Fibroblast of skin of left quadriceps (primary cell): ENCODE measurements at places on chromosomes 7 and 10.

GRCh38 chr10:31526681-31527080, 207.7 kb downstream of the ZEB1 start:
- DNase-seq = no peak

DNA sequence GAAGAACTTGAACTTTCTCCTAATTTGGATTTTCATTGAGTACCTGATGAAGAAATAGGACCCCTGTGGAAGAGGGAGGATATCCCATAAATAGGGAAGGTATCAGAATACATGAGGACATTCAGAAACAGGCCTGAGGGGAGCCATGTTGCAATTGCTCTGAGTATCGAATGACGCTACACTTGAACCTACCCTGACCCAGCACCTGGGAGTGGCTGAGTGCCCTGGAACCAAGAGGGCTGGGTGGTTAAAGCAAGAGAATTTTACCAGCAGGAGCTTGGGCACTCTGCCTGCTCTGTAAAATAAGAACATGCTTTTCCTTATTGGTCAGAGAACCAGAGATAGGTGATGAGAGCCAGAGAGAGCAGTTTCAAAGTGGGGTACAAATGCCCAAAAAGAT, 7.2 kb downstream of the NEUROD6 start:
- DNase-seq = no peak

DNA sequence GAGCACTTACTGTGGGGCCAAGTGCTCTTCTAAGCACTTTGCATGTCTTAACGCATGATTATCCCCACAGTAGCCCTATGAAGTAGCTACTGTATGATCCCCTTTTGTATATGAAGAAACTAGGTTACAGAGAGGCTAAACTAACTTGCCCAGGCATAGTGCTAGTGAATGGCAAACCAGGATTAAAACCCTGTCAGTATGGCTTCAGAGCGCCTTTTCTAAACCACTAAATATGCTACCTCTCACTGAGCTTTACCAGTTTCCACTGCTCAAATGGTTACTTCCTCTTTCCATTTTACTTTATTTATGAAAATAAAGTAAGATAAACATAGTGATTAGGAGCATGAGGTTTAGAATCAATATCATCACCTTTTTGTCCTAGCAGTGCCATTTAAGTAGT, 73.6 kb downstream of the PODXL start:
- no peak for DNase-seq

GRCh38 chr7:106279425-106280197, 5.2 kb downstream of the NAMPT start:
- DNase-seq = no peak

DNA sequence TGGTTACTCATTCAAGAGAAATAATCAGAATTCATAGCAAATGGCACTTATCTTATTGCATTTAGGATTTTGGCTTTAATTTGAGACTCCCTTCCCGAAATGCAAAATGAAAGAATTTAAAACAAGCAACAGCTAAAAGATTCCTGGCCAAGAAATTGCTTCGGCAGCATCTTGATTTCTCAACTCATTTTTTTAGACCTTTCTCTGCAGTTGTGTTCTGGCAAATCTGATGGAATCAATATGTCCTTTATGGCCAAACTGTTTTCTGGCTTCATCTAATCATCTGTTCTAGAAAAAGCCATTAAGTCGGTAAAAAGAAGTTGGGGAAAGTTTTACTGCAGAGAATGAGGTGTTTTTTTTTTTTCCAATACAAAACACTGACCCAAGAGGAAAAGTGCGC, 172.1 kb downstream of the SLC16A9 start:
- no peak for DNase-seq

- no peak for DNase-seq
These were observed 272.7 kb downstream of the CAMK1D start for GRCh38 chr10:12622016-12622415.

DNA sequence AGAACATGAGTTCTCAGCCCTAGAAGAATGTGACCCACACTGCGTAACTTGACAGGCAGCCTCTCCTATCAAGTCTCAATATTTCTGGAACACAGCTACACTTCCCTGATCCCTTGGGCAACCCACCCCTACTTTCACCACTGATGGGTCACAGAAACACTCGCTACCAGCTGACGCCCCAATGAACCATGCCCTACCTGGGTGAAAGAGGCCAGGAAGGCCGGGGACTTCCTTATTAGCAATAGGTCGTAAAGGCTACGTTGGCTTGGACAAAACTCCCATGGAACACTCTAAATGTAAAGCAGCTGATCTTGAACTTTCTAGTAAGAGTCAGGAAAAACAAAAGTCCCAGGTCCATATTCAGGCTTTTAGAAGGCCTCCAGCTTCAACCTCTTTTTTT, 202.3 kb upstream of the KCTD7 start:
- DNase-seq = no peak

DNA sequence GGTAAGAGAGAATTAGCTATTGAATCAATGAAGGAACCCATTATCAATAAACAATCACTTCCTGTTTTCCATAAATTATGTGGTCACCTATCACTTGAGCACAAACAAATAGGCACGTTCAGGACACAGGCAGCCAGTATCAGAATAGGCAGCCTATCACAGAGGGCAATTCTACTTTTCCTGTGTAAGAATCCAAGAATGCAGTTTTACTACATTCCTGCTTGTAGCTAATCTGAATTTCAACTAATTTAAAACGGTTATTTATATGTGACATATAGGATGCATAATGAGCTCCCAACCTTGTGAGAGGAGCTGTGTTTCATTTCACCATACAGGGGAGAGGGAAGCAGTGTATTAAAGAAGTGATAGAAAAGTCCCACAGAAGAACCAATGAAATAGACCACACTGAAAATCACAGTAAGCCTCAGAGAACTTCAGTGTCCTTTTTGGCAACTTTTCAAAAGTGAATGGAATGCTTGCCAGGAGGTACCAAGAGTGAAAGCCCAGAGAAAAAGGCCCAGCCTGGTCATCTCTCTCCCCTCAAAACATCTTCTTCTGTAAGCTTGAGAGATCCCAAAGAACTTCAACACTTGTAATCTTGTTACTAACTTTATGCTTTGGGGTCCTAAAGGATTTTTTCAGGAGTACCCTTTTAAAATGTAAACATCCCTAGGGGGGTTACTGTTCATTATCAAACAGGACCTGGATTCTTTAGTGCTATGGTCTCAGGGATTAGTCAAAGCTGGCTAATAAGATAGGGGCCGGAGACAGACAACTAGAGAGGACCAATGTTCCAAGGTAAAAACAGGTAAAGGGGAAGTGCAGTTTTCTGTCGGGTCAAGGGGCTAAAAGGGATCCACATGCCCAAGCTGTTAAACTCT, 1.3 kb downstream of the IMMP2L start:
- DNase-seq = peak; percentile 7

DNA sequence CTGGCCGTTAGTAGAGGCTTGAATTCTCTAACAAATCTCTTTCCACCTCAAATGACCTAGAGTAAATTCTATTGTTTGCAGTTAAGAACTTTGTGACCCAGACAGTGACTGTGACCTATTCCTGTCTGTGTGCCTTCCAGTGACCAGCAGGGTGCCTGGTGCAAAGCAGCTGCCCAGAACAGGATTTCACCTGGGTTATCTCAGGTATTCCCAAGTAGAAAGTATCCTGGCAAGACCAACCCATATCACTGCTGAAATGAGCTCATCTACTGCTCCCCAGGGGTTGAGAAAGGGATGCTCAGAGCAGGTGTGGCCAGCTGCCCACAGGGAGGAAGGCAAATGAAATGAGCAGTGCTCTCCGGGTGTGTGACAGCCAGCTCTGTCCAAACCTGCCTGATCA, 2.1 kb upstream of the MSMB start:
- DNase-seq = no peak

GRCh38 chr10:133318494-133319127, 9.9 kb downstream of the ZNF511 start:
- no peak for DNase-seq

DNA sequence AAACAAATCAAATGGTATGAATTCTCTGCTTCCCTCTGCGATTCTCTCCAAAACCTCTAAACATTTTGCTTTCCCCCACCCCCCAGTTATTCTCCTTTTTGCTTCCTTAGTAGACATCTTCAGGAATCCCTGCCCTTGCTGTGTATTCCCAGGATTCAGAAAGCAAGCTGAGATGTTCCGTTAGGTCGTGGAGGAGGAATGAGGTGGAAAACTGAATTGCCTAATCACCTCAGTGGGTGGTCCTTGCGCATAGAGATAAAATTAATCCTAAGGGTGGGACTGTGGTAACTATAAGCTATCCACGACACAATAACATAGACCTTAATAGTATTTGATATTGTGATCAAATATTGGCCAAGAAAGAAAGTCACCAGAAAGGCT, 49.1 kb upstream of the SEMA3C start:
- no peak for DNase-seq

DNA sequence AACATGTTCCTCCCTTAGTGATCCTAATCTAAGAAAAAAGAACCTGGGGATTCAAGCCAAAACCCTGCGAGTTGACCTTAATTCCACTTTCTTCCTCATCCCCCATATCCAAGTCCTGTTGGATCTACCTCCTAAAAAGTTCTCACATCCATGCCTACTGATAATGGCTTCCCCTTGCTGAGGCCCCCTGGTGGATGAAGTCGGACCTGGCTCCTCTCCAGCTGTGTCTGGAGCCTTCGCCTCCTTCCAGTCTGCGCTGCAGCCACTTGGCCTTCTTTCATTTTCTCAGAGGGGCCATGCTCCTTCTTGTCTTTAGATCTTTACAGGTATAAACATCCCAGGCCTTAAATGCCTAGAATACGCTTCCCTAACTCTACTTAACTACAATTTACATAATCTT, 8.1 kb downstream of the PDE1C start:
- no peak for DNase-seq

DNA sequence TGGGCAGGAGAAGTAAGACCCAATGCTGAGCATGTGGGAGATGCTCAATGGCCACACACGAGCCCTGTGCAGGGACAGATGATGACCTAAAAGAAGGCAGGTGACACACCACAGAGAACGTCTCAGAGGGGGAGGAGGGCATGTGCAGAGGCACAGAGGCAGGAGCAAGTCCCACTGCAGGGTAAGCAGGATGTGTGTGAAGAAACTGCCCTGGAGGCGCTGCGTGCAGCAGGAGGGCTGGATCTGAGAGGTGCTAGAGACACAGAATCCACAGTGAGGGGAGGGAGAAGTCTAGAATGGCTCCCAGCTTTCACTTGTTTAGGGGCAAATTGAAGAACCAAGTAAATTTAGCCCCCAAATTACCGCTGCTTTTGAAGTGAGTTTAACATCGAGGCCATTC, 14.9 kb downstream of the DYDC2 start:
- no peak for DNase-seq

DNA sequence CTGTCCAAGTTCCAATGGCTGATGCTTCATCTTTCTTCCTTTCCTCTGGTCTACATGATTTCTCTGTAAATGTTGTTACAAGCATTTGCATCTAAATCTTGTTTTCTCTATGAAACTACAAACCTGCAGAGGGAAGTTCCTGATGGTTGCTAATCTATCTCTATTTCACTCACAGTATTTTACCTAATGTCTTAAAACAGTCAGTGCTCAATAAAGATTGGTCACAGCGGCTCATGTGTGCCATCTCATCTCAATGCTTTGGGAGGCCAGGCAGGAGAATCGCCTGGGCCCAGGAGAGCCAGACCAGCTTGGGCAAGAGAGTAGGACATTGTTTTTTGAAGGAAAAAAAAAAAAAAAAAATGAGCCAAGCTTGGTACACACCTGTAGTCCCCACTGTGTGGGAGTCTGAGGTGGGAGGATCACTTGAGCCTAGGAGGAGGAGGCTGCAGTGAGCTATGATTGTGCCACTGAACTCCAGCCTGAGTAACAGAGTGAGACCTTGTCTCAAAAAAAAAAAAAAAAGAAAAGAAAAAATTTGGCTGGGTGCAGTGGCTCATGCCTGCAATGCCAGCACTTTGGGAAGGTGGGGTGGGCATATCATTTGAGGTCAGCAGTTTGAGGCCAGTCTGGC, 71.3 kb upstream of the ARMC3 start:
- DNase-seq = no peak

DNA sequence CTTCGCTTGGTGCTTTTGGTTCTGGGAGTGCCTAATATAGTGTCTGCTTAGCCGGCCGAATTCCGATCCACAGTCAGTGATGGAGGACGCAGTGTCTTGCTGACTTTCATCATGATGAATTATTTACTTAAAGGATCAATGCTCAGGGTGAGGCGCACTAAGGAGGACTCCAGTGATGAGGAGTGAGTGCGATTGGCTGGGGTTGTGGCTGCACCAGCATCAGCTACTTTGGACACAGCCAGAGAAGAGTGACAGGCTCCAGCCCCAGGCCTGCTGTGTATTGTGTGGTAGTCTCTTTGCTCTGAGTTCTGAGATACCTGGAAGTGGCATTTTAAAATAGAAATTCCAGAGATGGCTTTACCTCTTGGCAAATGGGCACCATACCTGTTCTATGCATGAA, 73.3 kb upstream of the ANLN start:
- DNase-seq = no peak
